ENCODE measurements at places on chromosomes 1 and 21.

DNA sequence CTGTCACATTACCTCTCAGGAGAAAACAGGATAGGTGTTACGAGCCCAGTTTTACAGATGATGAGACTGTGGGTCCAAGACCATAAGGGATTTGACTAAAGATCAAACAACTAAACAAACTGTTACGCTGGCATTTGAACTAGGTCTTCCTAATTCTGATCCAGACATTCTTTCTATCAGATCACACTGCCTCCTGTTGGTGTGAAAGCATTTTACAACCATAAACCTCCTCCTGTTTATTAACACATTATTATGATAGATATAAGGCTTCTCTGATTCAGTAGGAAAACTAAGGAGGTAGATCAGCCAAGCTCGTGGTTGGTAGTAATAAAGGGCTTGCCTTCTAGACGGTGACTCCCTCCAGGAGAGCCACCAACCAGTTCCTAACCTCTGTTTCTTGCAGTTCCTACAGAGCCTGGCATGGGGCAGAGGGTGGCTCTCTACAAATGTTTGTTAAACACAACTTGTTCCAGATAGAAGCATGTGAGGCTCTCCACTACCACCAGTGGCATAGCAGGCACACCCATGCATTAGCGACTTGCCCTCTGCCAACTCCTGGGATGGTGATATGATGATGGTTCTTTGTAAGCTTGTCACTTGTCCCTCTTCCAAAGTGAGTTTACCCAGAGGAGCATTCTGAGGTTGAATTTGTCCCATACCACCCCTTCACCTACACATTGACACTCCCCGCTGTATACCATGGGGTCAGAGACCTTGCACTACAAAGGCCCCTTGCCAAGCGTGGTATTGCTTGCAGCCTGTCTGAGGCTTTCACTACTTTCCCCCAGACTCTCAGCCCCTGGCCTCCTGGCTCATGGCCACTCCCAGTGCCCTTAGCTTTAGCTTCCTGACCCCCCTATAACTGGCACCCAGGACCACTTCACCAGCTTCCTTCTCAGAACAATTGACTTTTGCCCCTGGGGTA, 96.4 kb upstream of the HOOK1 start:
- no peak for DNase-seq

- no peak for DNase-seq
These were observed 136.6 kb downstream of the SYF2 start for GRCh38 chr1:25095635-25096200.

DNA sequence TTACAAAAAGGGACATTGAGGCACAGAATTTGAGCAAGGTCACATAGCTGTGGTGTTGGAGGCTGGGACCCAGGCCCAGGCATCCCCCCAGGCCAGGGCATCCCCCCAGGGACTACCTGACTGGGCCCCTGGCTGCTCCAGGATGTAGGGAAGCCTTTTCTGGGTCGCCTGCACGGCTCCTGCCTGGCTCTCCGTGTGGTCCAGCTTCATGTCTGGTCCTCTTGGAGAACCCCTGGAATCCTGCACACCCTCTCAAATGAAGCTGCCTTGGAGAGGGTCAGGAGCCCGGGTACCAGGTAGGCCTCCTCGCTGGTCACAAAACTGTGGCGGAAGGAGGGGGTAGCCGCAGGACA, 919 bp upstream of the CELSR2 start:
- DNase-seq, result no peak

GRCh38 chr1:63318201-63318979, 4.0 kb upstream of the FOXD3 start:
- DNase-seq, result peak; percentile 40

DNA sequence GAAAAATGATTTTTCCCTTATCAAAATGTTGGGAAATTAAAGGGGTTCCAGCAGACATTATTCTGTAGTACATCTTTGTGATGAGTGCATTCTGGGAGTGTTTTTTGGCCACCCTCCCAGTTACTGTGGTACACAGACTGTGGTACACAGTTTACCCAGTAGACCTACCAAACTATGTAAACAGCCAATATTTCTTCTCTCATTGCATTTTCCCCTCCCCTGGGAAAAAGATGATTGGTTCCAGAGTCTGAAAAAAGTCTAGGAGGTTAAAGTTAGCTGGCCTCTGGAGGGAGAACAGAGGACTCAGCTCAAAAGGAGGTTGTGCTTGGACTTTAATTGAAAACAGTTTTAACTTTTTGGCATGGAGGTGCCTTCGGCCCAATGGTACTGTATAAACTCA, 42.5 kb downstream of the PGM1 start:
- no peak for DNase-seq
